ENCODE measurements at places on chromosomes 13 and 19.

DNA sequence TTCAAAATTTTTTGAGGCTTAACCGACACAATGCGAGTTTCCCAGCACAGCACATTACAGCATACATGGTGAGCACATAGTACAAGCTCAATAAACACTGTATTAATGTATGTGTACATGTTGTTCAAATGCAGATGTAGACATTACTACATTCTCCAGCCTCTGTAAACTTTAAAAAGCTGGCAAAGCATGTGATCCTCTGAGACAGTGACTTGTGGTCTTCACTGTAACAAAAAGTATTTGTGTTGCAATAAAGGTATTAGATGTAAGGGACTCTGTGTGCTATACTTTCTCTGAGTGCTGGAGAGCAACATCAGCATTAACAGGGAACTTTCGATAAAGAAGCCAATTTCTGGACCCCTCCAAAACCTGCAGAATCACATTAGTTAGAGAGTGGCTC is 46.4 kb upstream of the ZNF254 start:
- no peak for DNase-seq

GRCh38 chr19:10230173-10230860 is 814 bp downstream of the S1PR2 start:
- DNase-seq, result no peak

GRCh38 chr19:41566001-41566400 is 10.0 kb upstream of the CEACAM21 start:
- DNase-seq, result no peak

DNA sequence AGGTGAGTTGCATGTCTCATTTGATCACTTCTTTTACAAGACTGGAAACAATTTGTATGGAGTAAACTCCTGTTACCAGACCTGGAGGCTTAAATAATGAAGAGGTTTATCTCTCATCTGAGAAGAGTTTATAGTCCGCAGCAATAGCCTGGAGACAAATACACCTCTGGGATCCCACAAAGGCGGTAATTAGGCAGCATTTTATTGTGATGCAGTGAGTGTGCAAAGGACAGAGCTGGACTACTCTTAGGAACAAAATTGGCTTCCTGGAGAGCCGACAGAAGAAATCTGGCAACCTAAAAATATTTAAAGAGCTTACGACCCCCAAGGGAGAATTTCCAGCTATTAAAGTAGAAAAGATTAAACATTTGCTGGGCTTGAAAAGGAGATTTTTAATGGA is 11.8 kb upstream of the KATNAL1 start:
- no peak for DNase-seq

- peak; percentile 47 for DNase-seq
Measured at GRCh38 chr19:31339411-31339810, 9.8 kb downstream of the TSHZ3 start.

DNA sequence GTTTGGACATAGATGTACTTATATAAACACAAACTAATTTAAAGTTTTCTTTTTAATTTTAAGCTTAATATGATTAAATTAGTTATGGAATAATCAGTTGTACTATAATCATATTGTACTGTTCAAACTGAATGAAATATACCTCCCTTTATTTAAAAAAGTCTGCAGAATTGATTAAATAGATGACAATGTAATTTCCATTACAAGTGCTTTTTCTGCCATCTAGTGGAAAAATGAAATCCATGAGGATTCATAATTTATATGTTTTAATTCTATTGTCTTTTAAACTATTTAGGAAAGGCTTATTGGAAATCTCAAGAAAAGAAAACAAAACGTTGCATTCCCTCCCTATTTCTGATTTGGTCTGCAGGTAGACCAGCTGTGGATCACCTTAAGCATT is 30.9 kb downstream of the MZT1 start:
- peak; percentile 11 for DNase-seq
